ENCODE measurements at places on chromosomes 1 and 21.

DNA sequence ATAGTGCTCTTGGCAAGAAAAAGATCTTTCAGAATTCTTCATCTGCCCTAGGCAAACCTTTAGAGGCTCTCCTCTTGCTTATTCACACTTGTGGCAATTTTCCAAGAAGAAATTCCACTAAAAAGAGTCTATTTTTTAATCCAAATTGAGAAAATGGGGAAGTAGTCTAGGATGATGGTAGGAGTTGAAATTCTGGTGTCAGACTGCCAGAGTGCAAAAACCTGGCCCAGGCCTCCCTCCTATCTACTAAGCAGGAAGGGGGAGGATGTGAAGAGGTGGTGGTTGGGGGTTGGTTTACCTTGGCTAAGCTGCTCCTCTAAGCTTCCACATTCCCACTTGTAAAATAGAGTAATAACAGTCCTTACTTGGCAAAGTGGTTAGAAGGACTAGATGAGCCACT is 120.6 kb upstream of the KCNJ15 start:
- DNase-seq, result no peak

DNA sequence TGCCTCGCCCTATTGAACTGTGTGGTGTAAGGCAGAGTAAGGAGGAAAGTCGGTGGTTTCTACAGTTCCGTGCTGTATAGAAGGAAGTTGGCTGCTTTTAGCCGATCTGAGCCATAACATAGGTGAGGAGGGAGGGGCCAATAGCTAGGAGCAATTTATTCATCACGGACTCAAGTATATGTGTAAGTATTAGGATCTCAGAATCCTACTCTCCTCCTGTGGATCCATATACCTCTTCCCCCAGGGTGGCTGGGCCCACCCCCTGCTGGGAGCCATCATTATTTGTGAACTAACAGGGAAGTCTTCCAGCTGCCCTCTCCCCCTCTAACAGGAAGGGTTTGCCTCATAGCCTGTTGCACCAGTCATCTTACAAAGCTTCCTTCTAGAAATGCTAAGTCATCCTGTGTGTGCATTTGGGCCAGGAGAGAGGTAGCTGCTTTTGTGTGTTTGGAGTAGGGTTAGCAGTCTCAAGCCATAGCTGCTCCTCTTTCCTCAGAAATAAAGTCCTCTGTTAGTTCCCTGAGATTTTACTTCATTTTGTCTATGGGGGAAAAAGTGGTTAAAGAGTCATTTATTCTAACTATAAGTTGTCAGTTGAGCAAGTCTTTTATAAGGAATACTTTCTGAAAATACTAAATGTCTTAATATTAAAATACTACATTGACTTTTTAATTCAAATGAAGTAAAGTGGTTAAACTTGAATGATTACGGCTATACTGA is 14.9 kb upstream of the CENPS start:
- DNase-seq, result no peak

DNA sequence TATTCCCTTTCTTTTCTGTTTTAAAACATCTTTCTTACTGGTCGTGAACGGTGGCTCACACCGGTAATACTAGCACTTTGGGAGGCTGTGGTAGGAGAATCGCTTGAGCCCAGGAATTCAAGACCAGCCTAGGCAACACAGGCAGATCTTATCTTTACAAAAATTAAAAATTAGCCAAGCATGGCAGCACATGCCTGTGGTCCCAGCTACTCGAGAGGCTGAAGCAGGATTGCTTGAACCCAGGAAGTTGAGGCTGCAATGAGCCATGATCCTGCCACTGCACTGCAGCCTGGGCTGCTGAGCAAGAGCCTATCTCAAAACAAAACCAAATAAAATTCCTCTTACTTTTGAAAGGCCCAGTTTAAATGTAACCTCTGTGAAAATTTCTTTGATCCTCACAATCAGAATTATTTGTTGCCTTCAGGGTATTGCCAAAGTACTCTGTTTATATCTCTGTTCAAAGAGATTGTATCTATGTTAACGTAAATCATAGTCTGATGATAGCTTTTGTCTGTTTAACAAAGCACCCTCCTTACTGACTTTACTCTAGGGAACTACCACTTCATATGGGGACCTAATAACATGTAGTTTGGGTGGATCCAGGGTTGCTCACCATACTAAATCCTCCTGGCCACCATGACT is 71.6 kb downstream of the RERE start:
- no peak for DNase-seq

- no peak for DNase-seq
Measured at GRCh38 chr1:185971688-185972087, 237.5 kb downstream of the HMCN1 start.

GRCh38 chr1:54777431-54777830 is 13.1 kb upstream of the PARS2 start:
- DNase-seq, result no peak

- no peak for DNase-seq
Measured at GRCh38 chr1:112319371-112320040, 76.5 kb upstream of the CTTNBP2NL start.

- DNase-seq, result no peak
Measured at GRCh38 chr1:32997381-32997891, 32.8 kb upstream of the RNF19B start.

DNA sequence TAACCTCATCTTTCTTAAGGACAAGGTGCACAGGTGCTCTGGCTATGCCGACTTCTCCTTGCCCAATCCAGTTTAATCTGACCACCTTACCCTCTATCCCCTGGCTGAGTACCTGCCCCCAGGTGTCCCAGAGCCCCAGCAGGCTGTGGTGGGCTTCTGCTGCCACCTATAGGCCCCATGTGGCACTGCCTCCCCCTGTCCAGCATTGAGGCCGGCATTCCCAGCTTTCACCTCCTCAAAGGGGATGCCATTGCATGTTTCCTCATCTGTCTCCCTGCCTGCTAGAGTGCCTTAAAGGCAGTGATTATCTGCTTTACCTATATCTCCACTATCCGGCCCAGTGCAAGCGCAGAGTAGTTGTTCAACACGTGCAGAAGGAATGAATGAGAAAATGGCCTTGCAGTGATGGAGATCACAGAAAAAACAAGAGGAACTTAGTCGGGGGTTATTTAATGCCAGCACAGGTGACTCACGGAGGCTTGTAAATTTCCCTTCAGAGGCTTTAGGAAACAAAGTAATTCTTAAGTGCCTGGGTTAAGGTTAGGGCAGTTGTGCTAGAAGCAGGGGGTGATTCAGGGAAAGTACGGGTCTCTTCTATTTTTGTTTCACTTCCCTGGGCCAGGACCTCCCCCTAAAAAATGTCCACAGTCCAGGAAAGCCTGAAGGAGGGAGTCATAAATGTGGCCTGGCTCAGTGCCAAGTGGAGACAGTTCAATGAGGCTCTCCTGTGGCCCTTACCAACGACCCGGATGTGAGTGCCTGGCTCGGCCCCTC is 131.8 kb upstream of the NGF start:
- DNase-seq, result peak; percentile 25

GRCh38 chr21:46435786-46436227 is 22.9 kb upstream of the DIP2A start:
- no peak for DNase-seq

DNA sequence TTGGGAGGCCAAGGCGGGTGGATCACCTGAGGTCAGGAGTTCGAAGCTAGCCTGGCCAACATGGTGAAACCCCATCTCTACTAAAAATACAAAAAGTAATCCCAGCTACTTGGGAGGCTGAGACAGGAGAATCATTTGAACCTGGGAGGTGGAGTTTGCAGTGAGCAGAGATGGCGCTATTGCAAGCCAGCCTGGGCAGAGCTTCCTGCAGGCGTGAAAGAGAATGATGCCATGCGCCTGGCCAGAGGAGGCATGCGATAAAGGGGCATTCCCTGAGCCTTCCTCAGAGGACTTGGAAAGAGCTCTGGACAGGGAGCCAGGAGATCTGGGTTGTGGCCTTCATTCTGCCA is 3.2 kb downstream of the E2F2 start:
- DNase-seq, result no peak

DNA sequence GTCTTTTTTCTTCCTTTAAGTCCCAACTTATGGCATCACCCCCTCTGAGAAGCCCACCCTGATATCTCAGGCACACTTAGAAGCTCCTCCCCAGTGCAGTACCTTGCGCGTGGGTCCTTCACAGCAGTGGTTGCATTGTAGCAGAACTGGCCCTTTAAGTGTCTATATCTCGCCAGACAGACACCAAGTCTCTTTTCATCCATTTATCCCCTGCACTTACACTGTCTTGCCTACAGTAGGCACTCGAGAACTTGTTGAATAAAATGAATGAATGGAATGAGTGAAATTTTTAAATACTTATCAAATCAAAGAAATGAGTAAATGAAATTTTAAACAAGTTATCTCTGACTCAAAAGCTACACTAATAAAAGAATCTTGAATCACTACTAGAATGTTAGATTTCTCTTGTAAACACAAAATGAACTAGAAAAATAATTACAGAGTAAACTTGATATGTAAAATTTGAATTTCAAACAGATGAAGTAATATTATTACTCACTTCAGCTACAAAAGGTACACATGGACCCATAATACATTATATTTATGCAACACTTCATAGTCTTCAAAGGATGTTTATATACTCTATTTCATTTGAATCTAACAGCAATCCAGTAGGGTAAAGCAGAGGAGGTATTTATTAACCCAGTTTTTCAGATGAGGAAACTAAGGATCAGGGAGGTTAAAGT is 54.7 kb upstream of the MAN1A2 start:
- no peak for DNase-seq

GRCh38 chr1:206713070-206713469 is 28.4 kb downstream of the MAPKAPK2 start:
- no peak for DNase-seq

GRCh38 chr1:166836733-166837132 is 2.5 kb upstream of the POGK start:
- DNase-seq, result no peak

DNA sequence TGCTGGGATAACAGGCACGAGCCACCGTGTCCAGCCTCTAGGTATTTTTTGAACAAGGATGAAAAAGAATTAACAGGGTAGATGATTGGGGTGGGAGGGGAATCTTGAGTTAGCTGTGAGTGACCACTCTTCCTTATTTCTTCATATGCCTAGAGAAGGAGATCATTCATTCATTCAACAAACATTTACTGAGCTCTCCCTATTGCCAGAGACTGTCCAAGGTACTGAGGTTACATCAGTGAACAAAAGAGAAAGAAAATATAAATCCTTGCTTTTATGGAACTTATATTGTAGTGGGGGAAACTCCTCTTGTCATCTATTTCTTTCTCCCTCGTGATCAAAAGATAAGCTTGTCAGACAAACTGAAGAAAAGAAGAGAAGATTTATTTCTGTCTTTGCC is 62.9 kb downstream of the S1PR1 start:
- no peak for DNase-seq

DNA sequence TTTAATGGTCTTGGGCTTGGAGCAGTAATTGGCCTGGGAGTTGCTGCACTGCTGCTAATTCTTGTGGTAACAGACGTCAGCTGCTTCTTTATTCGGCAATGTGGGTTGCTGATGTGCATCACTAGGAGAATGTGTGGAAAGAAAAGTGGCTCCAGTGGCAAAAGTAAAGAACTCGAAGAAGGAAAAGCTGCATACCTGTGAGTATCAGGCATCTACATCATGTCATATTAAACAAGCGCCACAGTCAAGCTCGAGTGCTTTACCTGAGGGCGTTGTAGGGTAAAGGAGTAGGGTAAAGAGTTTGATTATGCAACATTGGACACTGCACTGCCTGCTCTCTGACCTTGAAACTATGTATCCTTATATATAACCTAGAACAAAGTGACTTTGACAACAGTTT is 510.6 kb downstream of the NCAM2 start:
- no peak for DNase-seq

DNA sequence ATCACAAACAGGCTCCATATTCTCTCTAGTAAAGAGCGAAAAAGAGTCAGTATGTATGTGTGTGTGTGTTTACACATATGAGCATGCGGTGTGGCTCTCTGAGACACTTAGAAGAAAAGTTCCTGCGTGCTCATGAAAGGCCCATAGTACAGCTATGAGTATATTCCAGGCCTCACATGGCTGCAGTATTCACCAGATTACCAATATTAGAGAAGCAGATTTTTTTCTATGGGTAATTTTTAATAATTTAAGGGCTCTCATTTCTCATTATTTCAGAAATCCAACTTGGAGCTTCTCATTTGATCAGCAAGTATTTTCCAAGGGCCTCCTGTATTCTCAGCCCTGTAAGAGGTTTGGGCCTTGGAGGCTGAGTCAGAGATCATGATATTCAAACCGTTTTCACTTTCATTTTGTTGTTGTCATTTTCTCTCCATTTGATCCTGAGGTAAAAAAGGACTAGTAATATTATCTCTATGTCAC is 232.9 kb upstream of the SGIP1 start:
- no peak for DNase-seq

- DNase-seq, result peak; percentile 42
Measured at GRCh38 chr1:26336477-26337205, 17.3 kb downstream of the CRYBG2 start.

- no peak for DNase-seq
Measured at GRCh38 chr1:171346881-171347280, 32.9 kb downstream of the FMO4 start.

DNA sequence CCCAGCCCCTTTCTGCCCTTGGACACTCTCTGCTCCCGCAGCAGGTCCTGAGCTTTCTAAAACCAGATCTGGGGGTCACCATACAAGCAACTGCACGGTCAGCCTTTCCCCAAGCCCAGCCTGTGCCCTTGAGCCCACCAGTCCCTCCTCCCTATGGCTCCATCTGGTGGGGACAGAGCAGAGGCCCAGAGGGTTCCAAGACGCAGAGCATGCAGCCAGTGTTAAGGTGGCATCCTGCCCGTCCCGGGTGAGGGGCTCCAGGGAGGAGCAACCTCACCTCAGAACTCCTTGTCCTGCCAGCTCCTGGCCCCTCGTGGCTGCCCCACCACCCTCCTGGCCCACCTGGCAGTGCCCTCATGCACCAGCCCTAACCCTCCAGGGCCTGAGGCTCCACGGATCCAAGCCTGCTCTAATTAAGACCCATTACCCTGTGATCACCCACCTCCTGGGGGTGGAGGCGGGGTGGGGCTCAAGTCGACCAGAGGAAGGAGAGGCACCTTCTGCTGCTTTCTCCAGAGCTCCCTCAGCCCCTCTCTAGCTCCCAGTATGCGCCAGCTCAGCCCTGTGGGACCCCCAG is 8.5 kb downstream of the CHD5 start:
- DNase-seq, result peak; percentile 31

- peak; percentile 68 for DNase-seq
Measured at GRCh38 chr1:43172527-43172972, 420 bp downstream of the CFAP57 start.

GRCh38 chr1:116157096-116157495 is 45.9 kb downstream of the MAB21L3 start:
- no peak for DNase-seq

- DNase-seq, result no peak
Measured at GRCh38 chr1:56330391-56331026, 248.9 kb downstream of the PLPP3 start.

GRCh38 chr1:18723701-18724411 is 93.2 kb downstream of the PAX7 start:
- DNase-seq, result no peak

- DNase-seq, result no peak
Measured at GRCh38 chr1:214638459-214638807, 35.4 kb downstream of the CENPF start.

- no peak for DNase-seq
Measured at GRCh38 chr1:85116856-85117255, 68.6 kb upstream of the MCOLN3 start.

GRCh38 chr1:57848406-57848805 is 424.5 kb upstream of the DAB1 start:
- DNase-seq, result no peak

Measured in neural crest cell (in vitro differentiated cells).